Stimulated activated CD8-positive, alpha-beta memory T cell treated with anti-CD3 and anti-CD28 coated beads, Interleukin-4, amount 100 ng/mL, for 4 hours (primary cell): ENCODE measurements at places on chromosomes 16 and 17.

GRCh38 chr16:48287239-48287638 lies 39.9 kb upstream of the ABCC11 start:
- DNase-seq, result no peak

- DNase-seq, result no peak
Observed at GRCh38 chr17:622356-622755, 92.3 kb downstream of the VPS53 start.

DNA sequence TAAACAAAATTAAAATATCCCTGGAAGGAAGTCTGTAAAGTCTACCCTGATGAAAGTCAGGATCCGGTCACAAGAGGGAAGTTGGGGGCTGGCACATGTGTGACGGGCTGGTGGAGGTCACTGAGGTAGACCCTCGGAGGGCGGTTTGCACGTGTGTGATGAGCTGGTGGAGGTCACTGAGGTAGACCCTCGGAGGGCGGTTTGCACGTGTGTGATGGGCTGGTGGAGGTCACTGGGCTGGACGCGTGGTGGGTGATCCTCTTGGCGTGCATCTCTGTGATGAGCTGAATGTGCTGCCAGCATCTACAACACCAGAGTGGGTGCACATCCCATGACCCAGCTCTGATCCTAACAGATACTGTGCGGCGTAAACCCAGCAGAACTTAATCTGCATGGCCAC lies 43.7 kb upstream of the METRNL start:
- no peak for DNase-seq

GRCh38 chr17:8324132-8324531 lies 14.1 kb downstream of the ARHGEF15 start:
- DNase-seq, result no peak

DNA sequence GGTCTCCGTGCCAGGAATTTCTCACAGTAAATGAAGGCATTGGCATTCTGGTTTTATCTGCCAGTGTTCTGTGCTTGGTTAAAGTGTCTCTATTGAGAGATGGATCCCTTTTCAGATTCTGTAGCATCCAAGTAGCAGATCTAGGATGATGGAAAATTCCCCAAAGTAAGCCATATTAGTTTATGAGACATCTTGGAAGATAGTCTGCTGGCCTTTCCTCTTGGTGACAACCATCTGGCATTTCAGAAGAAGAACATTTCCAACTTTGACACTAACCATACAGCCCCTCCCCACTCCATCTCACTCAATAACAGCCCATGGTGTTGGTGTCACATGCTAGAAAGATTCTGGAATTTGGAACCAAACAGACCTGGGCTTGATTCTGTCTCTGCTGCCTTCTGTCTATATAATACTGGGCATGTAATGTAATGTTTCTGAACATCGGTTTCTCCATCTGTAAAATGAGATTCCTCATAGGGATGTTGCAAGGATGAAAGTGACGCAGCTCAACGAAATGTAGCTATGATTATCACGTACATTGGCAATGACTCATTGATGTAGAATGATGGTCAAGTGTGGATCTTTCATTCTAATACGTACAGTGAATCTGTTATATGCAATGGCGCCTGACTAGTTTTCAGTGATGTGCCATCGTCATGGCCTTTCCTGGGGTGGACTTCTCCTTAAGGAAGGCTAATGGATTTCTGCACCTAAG lies 32.6 kb upstream of the PIRT start:
- no peak for DNase-seq

DNA sequence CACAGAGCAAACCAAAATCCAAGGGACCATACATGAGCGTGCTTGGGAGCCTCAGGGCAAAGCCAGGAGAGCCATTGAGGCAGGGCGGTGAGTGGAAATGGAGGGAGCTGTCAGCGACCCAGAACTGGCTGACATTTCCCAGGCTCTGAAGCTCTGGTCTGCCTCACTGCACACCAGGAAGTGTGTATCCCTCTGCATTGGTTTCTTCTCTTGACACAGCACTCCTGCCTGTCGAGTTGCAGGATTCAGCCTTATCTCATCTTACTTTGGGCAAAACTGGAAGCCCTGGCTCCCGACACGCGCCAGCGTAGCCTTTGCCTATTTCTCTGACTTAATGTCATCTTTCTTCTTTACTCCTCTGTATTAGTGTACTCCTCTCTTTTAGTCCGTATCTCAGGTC lies 144.7 kb upstream of the HS3ST3A1 start:
- no peak for DNase-seq
